Hindlimb muscle (tissue), 1 donor: ENCODE measurements at places on chromosomes 12 and 14.

DNA sequence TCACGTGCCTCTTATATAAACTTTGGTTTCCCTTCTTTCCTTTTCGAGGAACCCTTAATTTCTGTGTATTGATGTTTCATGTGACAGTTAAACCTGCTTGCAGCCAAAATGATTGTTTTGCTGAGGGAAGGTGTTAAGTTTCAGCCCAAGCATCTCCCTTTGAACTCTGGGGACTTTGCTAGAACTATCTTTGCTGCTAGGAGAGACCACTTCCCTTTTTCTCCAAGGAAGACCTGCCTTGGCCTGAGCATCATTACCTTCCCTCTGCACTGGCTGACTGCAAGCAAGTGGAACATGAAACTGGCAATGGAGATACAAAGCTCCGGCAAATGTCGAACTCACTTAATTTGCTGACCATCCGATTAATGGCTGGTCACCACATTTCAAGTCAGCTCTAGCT is 192.8 kb downstream of the GRIN2B start:
- no peak for DNase-seq

GRCh38 chr12:5071496-5071895 is 27.8 kb downstream of the KCNA5 start:
- DNase-seq: no peak

DNA sequence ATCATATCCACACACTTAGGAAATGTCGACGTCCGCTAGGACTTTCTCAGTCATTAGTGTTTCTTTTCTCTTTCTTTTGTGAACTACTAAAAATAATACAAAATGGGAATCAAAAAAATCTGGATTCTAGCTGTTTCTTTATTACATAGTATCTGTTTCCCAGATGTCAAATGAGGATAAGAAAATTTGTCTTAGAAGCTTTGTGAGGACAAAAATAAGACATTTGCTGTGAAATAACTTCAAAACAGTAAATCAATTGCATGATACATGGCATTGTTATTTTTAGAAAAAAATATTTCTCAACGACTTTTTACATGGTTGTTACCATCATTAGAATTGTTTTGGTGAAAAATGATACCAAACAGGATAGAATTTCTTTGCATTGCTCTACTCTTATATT is 71.4 kb upstream of the IFNG-AS1 start:
- no peak for DNase-seq

DNA sequence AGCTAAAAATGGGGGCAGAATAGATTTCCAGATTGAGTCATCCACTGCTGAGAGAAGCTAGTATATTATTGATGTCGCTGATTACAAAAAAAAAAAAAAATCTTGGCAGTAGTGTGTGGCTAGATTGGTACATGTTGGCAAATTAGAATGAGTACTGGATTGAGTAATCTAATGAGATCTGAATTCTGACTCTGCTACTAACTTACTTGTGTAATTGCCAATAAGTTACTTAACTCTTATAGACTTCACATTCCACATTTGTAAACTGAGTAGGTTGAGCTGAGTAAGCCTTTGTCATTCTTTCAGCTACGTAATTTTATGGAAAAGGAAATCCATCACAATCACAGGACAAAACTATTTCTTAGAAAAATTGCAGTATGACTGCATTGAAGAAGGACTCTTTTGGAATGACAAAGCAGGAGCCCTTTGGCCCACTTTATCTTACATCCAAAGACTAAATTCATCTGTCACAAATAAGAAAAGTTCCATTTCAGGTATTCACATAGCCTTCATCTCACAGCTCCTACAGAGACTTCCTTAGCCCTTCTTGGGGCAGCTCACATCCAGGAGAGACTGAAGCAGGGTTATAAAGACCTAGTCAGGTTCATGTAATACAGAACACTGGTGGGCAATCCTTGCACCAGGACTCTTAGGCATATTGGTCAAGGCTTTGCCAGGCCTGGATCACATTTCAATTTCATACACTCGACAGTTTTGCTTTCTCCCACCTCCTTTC is 197.3 kb upstream of the CPNE8 start:
- no peak for DNase-seq

DNA sequence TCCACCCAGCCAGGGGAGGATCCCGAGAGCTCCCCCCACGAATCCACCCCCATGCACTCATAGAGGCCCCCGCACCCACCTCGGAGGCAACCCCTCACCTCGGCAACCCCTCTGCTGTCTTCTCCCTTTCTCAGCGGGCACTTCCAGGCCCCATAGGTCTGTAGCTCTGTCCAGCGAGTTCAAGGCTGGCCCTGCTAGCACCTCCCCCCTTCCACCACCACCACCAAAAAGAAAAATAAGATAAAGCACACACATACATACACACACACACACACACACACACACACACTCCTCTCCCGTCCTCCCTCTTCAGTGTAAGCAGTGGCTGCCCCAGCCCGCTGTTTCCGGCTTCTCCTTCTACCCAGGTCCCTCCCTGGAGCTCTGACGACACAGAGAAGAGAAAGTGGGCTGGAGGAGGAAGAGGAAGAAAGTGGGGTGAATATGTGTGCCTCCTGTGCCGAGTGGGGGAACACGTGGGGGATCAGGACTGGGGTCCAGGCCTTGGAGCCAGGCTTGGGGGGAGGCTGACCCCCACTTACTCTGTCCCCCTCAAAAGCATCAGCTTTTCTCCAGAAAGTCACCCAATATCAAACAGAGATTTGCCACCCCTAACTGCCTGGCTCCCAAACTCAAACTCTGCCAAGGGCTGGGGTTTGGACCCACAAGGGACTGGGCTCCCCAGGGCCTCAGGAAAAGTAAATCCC is at the start of gene STAT6:
Gene STAT6, minus strand, starts transcription at position 332 of the 704 bp plus-strand sequence. CDS start 3,084 bp downstream, outside the sequence.
- DNase-seq: peak; percentile 85

DNA sequence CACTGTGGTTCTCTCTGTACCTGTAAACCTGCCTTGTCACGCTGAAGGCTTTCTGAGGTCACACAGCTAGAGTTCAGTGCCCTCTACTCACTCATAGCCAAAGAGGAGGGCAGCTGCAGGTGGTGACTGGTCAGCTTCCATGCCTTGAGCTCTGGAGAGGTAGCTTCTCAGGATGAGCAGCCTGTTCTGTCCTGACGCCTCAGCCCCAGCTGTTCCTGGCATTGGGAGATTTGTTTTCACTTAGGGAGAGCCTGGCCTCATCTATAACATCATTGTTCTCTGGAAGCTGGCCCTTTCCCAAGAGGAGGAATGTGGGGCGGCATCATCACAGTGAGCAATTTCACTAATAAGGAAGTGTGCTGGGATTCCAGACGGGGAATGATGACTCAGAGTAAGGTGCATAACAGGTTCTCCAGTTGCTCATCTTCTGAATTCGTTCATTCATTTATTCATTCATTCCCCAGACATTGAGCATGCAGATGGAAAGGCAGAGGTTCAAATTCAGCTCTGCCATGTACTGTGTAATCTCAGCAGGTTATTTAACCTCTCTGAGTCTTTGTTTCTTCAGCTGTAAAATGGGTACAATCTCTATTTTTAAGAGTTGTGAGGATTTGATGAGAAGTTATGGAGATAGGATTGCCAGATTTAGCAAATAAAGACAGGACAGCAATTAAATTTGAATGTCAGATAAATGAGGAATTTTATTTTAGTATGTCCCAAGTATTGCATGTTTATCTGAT is 255.8 kb upstream of the CRY1 start:
- no peak for DNase-seq

DNA sequence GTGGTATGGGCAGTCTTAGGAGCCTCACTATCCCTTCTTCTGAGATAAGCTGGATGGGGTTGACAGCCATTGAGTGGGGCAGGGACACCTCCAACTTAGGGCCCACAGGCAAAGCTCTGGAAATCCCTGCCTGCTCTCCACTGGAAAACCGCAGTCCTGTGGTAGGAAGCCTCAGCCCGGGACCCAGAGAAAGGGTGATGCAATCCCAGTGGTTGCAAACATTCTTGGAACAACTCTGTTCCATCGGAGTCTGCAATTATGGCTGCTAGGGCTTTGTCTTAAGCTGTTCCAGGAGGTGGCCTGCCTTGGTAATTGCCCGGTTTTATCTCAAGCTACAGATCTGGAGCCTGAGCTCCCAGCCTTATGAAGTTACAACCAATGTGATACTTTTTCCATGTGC is 133.4 kb downstream of the DICER1 start:
- no peak for DNase-seq

GRCh38 chr12:130948136-130948535 is 5.6 kb upstream of the ADGRD1 start:
- no peak for DNase-seq

DNA sequence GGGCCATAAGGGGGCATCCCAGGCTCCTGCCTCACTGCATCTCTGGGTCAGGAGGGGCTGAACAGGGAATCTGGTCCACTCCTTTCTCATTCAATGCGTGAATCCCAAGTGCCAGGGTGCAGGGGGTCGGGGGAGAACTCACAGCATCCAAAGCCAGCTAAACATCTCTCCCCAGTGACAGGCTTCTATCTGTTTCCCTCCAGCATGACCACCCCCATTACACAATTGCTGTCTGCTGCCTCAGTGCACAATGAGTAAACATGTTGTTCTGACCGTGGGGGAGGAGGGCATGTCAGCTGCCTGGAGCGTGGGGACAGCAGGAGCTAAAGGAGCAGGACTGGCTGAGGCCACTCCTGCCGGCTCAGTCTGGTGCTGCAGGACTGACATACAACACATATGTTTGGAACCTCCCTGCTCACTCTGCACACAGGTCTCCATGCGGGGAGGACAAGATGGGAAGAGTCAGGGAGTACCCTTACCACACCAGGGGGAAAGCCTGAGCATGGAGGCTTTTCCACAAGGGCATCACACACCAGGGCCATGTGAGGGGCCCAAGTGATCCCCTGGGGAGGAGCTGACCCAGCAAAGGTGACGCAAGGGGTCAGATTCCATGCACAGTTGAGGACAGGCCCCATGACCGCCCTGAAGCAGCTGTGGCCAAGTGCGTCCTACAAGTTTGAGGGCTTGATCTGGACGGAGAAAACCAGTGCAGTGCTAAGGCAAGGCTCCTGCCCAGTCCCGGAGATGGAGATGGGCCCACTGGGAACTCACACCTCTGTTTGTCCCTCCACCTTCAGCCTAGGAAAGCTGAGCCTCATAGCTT is 1.4 kb downstream of the TNS2 start:
- no peak for DNase-seq

DNA sequence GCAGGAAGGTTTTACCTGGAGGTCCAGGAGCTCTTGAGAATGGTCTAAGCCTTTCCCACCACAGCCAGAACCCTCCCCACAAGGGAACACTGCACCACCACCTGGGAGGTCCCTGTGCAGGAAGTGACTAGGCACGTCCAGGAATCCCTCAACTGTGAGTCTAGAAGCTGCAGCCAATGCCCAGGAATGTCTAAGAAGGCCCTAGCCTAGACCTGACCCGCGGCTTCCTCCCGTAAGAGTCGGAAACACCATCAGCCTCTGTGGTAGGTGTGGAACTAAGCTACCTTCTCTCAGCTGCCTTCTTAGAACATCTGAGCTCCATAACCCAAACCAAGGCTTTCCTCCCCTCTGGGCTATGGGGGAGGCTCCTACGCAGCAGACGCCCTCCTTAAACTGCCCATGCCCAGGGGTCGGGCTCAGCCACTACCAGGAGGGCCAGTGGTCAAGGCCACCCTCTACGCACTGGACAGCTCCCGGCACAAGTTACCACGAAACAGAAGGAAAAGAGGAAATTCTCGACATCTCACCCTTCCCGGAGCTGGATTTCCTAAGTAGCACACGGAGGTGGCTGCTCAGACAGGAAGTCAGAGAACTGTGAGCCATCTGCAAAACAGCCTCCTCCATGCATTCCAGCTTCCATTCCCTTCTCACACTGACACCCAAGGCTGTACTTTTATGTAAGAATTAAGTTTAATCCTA is 25.5 kb downstream of the ZFYVE21 start:
- DNase-seq: no peak

DNA sequence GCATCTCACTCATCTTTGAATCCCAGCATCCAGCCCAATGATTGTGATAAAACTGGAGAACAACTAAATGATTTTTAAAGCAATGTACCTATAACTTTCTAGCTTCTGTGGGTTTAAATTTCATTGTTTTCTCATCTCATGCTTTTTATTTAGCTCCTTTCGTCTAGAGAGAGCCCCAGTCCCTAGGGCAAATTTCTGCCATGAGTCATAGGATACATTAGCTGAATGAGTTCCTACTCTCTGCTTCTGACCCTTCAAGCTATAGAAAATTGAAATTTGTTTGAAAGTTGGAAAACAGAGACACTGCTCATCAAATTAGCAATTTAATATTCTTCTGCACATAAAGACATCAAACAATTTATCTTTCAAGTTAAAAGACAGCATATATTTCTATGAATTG is 113.9 kb downstream of the KIF21A start:
- DNase-seq: no peak

- no peak for DNase-seq
These were observed 266.0 kb upstream of the BTG1 start for GRCh38 chr12:92411687-92412086.

- DNase-seq: no peak
These were observed 21.3 kb upstream of the TUBA1C start for GRCh38 chr12:49243631-49244030.

DNA sequence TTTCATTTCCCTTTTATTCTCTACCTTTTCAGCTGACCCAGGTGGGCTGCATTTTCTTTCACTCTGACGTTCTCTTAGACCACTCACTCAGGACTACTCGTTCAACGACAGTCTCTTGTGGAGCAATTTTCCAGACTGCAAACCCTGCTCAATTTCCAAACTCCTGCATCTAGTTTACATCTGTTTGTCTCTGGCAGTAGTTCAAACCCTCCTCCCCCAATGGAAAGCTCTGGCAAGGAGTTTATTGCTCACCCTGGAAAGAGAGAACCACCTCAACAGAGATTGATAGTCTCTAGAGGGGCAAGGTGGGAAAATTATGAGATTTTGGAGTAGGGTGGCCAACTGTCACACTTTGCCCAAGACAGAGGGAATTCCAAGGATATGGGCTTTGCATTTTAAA is 130.2 kb downstream of the TSHR start:
- peak; percentile 15 for DNase-seq

DNA sequence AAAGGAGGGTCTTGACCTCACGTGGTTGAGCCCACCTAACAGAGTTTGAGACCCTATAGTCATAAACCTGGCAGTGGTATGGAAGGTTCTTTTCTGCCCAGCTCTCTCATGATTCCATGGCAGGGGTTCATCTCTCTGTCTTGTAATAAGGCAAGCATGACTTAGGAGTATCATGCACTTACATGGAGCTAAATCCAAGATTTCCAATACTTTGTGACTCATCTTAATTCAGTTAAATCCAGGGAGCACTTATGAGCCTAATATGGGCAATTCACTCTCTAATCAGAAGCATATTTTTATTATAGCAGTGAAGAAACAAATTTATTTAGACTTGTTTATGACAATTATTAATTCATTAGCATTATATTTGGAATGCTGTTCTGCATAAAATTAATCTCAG is 131.8 kb upstream of the CPSF6 start:
- DNase-seq: no peak
